ENCODE measurements at places on chromosomes 1 and 21.

- DNase-seq: no peak
Measured at GRCh38 chr1:48903291-48903690, 126.6 kb upstream of the BEND5 start.

DNA sequence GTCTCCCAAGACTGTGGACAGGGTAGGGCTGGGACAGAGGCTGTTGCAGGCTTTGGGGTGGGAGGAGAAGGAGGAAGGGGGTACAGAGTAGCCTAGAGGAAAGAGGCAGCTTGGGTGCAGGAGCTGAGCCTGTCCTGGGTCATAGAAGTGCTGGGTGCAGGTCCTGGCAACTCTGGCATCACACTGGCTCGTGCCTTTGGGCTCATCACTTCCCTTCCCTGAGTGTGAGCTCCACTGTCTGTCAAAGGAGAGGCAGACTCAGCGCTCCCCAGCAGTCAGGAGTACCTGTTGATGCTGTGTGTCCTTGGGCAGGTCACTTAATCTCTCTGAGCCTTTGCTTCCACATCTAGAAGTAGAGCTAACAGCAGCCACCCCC, 157.1 kb downstream of the PTPRU start:
- no peak for DNase-seq

GRCh38 chr1:193415256-193415655, 228.8 kb upstream of the B3GALT2 start:
- DNase-seq: no peak

GRCh38 chr1:6472391-6472790, 6.4 kb upstream of the TNFRSF25 start:
- no peak for DNase-seq

- DNase-seq: no peak
Measured at GRCh38 chr21:40496116-40496515, 350.8 kb downstream of the DSCAM start.

DNA sequence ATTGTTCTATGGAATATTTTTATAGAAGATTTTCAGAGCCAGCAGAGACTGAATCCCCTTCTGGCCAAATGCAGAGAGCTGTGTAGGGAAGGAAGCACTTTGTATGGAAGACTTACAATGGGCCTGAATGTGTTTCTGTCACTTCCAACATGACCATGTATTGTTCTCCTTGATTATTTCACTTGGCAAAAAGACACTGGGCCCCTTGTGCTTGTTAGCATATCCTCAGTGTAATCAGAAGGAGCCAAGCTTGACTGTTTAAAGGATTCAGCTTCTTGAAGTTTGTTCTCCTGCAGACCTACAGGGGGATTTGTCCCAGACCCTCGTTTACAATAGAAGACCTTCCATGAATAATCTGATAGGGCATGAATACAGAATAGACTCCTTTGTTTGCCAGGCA, 48.1 kb upstream of the UBE2U start:
- DNase-seq: no peak

- DNase-seq: no peak
Measured at GRCh38 chr1:34188418-34188817, 11.7 kb downstream of the C1orf94 start.

Measured in hematopoietic multipotent progenitor cell treated with erythropoietin and hydrocortisone succinate and interleukin-3 and kit ligand, for 8 days (in vitro differentiated cells).